ENCODE measurements at places on chromosomes 1 and 21. TPM values are rescaled to one million over a fixed set of nuclear protein-coding genes. Genes with fewer than 3 reads are reported as not detected.

- peak; percentile 55 for DNase-seq
These were observed 97.4 kb downstream of the SYF2 start for GRCh38 chr1:25134801-25135461.

DNA sequence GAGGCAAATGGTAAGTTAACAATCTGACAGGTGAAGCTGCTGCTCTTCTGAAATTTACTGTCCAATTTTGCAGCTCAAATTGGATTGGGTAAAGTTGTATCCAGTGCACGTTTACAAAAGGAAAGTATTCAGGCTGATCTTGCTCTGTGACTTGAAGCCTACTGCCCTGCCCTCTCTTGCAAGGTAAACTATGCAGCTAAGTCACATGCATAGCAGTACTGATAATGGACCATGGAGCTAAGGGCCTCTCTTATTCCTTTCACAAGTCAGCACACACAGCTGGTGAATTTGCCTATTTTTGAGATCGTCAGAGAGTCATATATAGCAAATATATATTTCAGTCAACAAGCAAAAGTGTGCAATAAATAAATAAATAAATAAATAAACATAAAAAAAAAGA, 23.2 kb downstream of the XCL1 start:
- DNase-seq = no peak

- no peak for DNase-seq
These were observed at the start of gene GBP4 for GRCh38 chr1:89198491-89199072. TSS of gene GBP4 (minus strand) at chr1:89198942. CDS start at chr1:89198834, 108 bp downstream.

DNA sequence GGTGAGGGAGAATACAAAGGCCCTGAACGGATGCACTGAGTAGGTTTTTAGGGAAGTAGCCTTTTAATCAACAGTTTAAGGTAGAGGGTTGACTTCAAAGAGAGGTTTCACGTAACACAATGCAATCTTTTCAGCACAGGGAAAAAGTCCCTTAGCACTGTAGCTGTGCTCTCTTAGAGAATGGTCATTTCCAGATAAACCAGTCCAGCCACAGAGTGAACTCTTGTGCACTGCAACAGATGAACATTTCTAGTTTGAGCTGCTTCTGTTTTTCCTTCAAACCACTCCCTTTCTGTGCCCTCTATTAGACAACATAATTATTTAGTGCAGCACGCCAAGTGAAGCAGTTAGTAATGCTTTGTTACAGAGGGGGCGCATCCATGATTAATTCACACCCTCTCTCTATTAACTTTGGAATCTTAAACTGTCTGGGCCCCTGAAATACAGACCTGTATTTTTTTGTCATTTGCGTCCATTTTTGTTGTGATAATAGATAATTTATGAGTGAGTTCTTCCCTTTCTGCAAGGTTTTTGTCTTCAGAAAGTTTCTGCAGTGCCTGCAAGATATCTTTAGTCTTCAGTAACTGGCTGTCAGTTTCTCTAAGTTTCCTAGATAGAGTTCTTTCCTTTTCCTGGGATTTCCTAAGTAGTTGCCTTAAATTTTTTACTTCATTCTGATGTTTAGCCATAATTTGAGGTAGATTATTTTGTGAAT, 22.9 kb downstream of the LCA5L start:
- no peak for DNase-seq

- no peak for DNase-seq
These were observed 851.2 kb upstream of the ADAMTS5 start for GRCh38 chr21:27817902-27818623.

- no peak for DNase-seq
These were observed 133.1 kb downstream of the SMYD3 start for GRCh38 chr1:246373828-246374569.

DNA sequence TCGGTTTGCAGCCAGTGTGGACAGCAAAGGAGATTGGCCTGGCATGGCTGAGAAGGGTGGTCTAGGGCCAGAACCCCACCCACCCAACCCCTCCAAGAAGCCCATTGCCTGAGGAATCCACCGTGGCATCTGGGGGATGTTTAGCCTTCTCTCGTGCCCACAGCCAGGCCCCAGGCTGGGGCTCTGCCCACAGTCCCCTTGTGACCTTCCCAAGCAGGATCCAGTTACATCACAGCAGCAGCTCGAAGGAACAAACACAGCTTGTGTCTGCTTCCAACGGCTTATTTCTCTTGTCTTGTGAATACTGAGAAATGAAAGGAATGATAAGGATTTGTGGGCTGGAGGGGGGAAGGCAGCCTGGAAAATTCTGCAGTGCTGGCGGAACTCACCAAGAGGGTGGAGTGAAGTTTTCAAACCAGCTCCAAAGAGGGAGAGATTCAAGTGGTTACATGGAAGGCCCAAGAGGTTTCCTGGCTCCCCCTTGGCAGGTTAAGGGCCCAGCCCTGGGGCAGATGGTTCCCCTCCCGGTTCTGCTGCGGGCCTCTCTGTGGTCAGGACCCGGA, 61.6 kb downstream of the DHRS3 start:
- no peak for DNase-seq

GRCh38 chr1:235027076-235027861, 101.4 kb downstream of the TOMM20 start:
- DNase-seq = no peak

GRCh38 chr21:44800103-44800502, 1.5 kb downstream of the UBE2G2 start:
- DNase-seq = no peak

DNA sequence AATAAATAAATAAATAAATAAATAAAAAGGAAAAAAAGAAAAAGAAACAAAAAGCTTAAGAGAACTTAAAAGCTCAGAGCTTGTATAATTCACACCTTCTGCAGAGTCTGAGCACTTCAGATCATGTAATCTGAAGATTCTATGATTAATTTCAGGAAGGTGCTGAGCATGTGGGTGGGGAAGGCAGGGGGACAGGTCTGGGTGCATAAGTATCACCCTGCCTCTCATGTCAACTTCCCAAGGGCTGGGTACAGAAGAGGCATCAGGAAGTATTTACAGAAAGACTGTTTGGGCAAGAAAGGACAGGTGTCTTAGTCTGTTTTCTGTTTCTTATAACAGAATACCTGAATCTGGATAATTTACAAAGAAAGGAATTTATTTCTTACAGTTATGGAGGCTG, 20.4 kb upstream of the PADI2 start:
- no peak for DNase-seq

GRCh38 chr1:1100296-1100695, 15.6 kb downstream of the C1orf159 start:
- no peak for DNase-seq

DNA sequence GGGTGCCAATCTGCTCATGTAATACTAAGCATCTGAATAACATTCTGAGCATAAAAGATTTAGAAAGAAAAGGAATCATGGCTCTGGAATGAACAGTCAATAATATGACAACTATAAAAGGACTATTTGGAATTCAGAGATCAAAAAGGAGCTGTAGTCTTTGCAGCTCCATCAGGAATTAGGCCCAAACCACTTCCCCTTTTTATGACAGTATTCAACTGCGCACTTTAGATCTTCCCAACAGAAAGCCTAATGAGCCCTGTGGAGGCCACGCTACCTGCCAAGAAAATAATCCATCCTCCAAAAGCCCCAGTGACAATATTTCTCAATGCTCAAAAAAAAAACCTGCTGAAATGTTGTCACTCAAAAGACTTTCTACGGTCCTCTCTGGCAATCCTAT, 163.2 kb downstream of the SNX7 start:
- no peak for DNase-seq

DNA sequence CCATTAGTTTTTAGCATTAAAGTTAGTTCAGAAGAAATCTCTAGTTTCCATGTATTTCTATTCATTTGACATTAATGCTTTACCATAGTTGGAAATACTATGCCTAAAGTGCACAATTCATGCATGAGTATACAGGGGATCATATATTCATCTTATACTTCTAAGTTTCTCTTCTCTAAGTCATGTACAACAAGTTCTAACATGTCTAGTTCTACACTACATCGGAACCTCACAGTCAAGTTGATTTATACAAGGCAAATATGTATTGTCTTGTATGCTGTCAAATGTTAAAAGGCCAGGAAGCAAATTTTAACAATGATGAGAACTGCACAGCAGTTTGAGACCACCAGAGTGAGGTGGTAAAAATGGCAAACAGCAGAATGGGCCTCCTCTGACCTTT, 22.9 kb upstream of the MOB3C start:
- no peak for DNase-seq

DNA sequence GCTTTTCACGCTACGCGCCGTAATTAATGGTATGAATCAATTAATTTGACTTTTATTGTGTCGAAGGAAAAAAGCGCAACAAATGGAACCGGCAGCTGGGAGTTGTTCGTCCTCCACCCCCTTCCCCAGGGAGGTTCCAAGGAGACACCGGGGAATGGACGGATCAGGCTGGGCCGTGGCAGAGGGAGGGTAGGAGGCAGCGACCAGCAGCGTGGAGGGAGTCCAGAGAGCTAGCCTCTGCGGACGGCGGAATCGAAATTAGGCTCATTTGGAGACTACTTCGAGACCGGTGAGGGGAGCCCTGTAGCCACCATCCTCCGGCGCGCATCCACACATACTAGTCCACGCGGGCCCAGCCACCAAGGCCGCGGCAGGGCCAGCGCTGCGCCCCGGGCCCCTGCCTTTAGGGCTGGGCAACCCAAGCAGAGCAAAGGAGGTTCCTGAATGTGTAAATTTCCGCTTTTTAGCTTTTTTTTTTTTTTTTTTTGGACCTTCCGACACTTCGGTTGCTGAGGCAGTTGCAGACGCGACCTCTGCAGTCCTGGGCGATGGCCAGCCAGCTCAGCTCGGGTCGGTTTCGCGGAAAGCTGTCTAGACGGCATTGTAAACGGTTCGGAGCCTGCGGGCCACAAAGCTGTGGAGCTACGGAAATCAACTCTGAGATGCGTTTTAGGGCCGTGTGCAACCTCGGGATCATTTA, 2.2 kb upstream of the FOXD3 start:
- DNase-seq = no peak

DNA sequence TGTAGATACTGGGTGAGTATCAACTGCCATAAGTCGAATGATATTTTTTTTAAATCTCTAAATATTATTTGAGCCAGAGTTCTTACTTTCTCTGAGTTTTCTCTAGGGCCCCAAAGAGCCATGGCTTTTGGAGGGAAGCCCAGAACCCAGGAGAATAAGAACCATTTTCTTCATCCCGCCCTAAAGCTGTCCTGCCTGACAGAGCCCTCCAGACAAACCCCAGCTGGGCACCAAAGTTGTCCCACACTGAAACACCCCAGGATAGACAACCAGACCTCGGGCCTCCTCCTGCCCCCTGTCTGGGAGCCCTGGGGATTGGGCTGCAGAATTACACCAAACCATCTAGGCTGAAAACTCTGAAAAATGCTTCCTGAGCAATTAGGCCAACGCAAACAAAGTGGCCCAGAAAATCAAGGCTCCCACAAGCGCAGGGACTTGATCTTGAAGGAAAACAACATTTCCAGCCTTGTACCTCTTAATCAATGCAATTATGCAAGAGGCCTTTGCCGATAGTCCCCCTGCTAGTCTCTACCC, 113.1 kb downstream of the RRAGC start:
- no peak for DNase-seq

DNA sequence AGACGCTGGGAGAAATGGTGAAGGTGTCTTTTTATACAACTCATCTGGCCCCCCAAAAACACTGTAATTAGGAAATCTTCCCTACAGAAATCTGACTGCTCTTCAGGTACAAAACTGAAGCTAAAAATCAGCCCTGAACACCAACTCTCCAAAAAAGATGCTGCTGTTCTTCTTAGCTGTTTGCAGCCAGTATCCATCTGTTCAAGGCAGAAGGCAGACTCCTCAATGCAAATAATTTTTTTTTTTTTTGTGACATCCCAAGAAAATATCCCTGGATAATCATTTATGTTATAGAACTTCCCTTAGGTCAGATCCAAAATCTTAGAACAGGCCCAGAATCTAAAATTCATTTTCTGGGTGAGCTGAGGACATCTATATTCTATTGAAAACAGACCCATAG, 36.5 kb downstream of the TRIT1 start:
- DNase-seq = no peak

The TMEM269 gene
- polyA plus RNA-seq = 0.47 TPM

The B3GALT2 gene
- 24.8 TPM for polyA plus RNA-seq

The ABCG1 gene
- 6.0 TPM for polyA plus RNA-seq

The AADACL4 gene
- polyA plus RNA-seq = 1.0 TPM

The NR0B2 gene
- polyA plus RNA-seq = 1.3 TPM

The ADCY10 gene
- polyA plus RNA-seq = 0.96 TPM

The FMN2 gene
- 8.7 TPM for polyA plus RNA-seq

The CFAP45 gene
- 2.7 TPM for polyA plus RNA-seq

The ADORA1 gene
- polyA plus RNA-seq = 6.8 TPM

The CCSAP gene
- 10.3 TPM for polyA plus RNA-seq

All from left renal pelvis (tissue), 4 donors.